Naive thymus-derived CD4-positive, alpha-beta T cell (primary cell): ENCODE measurements at places on chromosomes 7 and 10.

DNA sequence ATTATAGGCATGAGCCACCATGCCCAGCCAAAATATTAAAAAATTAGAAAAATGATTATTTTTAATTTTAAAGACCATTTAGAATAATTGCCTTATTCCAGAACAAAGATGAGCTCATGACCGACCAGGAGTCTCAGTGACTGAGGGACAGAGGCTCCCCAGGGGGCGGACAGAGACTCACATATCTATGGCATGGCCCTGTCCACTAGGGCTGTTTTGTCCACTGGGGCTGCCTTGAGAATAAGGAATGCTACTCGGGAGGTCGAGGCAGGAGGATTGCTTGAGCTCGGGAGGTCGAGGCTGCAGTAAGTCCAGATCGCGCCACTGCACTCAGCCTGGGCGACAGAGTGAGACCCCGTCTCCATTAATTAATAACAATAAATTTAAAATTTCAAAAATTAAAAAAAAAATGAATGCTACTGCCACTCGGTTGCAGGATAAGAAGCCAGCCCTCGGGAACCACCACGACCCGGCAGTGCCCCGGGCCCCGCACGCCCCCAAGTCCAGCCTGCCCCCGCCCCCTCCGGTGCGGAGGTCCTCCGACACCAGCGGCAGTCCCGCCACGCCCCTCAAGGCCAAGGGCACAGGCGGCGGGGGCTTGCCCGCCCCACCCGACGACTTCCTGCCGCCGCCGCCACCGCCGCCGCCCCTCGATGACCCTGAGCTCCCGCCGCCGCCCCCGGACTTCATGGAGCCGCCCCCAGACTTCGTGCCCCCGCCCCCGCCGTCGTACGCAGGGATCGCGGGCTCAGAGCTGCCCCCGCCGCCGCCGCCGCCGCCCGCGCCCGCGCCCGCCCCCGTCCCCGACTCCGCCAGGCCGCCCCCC, 128.6 kb downstream of the APBB1IP start:
- DNase-seq = no peak

- DNase-seq = no peak
Measured at GRCh38 chr10:109994711-109995577, 12.8 kb upstream of the ADD3 start.

DNA sequence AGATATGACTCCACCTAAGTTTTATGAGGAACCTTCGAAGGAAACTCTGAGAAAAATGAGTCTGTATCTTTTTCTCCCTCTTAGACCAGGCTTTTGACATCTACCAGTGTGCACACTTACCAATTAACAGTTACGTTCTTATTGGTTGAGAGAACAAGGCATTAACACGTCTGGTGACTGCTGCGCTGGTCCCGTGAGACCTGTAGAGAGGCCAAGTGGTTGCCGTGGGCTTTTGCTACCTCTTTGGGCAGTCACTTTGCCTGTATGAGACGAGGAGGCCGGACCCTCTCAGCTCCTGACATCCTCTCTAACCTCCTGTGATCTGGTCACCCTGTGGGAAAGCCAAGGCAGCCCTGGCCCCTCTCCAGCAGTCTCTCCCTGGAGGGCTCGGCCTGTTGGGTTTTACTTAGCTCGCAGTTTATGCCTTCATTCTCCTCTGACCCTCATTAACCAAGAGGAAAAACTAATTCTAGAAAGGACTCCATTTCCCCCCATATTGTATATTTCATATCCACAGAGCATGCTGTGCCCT, 513.9 kb upstream of the GALNT17 start:
- no peak for DNase-seq

DNA sequence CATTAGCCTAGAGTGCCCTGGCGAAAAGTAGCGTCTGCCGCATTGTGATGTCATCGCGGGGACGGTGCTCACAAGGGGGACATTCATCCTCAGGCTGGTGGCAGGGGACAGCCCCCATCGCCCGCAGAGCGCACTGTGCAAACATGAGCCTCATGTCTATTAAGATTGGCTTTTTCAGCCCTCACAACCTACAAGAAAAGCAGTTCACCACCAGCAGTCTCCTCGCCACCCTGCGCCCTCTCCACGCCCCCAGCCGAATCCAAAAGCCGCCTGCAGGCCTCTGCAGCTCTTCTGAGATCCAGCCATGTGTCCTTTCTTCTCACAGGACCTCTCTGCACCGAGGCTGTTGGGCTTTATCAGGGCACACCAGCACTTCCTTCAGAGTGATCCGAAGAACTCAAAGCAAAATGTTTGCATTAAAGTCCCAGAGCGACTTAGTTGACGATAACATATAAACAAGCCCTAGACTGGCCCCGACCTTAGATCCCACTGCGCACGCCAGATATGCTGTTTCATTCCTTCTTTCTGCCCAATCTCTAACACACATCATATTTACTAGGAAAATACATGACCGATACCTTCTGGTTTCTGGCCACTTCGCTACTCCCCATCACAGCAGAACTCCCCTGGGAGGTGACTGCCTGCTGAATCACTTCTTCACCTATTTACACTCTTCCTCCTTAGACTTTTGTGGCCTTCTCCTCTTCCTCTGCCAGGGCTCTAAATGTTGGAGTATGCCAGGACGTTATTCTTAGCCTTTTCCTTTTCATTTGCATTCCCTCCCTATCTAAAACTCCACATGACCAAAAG, 206.0 kb upstream of the SH2B2 start:
- DNase-seq = no peak

- DNase-seq = no peak
Measured at GRCh38 chr10:104447331-104447730, 93.7 kb downstream of the CFAP58 start.

GRCh38 chr10:293636-294035, 158.4 kb downstream of the ZMYND11 start:
- no peak for DNase-seq

- DNase-seq = no peak
Measured at GRCh38 chr10:78650122-78650521, 418.6 kb upstream of the ZMIZ1 start.

DNA sequence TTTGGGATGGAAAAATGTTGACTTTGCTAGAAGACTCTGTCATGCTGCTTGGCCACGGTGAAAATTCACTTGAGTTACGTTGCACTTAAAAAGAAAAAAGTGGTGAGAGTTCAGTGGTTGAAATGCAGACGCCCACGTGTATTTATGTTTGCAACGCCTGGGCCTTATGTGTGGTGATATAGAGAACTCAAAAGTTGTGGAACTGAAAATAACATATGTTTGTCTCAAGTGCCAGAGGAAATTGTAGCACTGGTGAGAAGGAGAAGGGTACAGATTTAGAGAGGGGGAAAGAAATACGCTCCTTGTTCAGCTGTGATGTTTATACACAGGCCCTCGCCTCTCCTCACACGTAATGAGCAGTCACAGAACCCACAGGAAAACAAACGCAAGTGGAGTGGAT, 73.6 kb downstream of the EMX2 start:
- no peak for DNase-seq

- no peak for DNase-seq
Measured at GRCh38 chr10:60114765-60115586, 208.6 kb upstream of the CCDC6 start.

DNA sequence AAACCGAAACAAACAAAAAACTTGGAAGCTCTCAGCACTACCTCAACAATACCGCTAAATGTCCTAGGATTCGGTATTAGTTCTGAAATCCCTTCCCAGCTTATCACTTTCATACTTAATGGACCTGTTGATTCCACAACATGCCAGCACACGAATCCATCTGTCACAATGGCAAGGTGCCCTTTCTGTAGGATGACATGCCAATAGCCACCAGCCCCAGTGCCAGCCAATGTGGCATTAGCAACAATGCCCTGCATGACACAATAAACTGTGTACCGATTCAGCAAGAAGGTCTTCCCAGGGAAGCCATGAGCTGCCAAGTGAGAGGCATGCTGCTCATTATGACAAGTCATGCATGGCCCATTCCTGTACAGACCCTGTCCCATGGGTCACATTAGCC, 35.6 kb upstream of the CHCHD3 start:
- no peak for DNase-seq

GRCh38 chr7:114264023-114264422, 150.6 kb upstream of the FOXP2 start:
- no peak for DNase-seq

DNA sequence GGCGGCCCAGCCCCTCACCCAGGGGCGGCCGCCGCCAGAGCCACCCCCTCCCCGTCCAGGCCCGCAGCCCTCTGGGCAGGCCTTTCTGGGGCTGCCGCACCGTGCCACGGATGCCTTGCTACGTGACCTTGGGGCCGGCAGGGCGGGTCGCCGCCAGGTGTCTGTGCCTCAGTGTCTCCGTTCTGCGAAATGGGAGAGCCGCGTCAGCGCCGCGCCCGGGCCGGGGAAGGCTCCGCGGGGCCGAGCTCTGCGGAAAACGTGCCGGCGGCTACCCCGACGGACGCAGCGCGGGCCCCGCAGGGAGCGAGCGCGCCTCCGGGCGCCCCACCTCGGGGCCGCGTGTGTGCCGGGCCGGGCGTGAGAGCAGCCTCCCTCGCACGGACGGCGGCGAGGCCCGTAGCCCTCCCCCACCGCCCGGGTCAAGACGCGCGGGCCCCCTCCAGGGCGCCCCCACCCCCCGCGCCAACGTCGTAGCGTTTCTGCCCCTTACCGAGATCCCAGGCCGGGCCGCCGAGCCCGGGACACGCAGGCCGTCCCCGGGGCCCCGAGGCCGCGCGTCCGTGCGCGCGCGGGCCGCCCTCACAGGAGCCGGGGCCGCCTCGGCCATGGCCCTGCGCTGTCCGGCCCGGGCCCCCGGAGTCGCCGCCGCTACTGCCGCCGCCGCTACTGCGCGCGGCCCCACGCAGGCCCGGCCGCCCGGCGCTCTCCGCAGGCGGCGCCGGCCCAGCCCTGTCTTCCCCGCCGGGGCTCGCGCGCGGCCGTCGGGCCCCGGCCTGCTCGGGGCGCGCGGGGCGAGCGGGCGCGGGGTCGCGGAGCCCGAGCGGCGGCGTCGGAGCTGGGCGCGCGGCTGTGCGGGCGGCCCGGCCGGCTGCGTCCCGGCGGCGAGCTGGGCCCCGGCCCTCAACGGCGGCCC, 1.1 kb downstream of the ZNF777 start:
- DNase-seq = no peak

GRCh38 chr10:70843776-70844489, 28.2 kb downstream of the SGPL1 start:
- no peak for DNase-seq

DNA sequence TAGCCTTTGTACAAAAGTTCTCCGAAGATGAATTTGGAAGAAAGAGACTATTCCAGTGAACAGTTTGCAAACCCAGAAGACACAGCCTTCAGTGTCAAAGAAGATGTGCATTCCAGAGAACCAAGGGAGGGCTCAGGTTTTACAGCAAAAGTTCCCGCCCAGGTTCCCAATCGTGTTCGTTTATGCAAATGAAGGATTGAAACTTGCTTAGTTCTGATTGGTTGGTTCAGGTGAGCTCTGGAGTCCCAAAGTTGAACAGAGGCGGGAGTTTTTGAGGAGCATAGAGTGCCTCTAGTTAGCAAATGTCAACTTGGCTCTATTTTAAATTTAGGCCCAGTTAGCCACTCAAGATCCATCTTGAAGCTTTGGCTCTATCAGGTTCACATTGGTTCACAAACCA, 51.3 kb downstream of the TMEM270 start:
- no peak for DNase-seq
